Sigmoid colon (tissue), 7 donors: ENCODE measurements at places on chromosomes 5 and 9. TPM values are rescaled to one million over a fixed set of nuclear protein-coding genes. Genes with fewer than 3 reads are reported as not detected.

GRCh38 chr5:33934176-33934575 is 2.0 kb upstream of the RXFP3 start:
- no peak overlapping the region for H3K27ac ChIP-seq
- DNase-seq: no peak
- no peaks in the 10 kb centered on the region for H3K36me3 ChIP-seq
- no peak overlapping the region for H3K4me3 ChIP-seq
- peaks cover 41% of the 10 kb centered on the region for H3K27me3 ChIP-seq

GRCh38 chr9:115978659-115979096 is 174.9 kb upstream of the PAPPA start:
- no peaks in the 10 kb centered on the region for H3K36me3 ChIP-seq
- no peak for DNase-seq
- H3K27ac ChIP-seq: no peak overlapping the region
- H3K4me3 ChIP-seq: no peak overlapping the region
- H3K4me1 ChIP-seq: no peaks in the 10 kb centered on the region

DNA sequence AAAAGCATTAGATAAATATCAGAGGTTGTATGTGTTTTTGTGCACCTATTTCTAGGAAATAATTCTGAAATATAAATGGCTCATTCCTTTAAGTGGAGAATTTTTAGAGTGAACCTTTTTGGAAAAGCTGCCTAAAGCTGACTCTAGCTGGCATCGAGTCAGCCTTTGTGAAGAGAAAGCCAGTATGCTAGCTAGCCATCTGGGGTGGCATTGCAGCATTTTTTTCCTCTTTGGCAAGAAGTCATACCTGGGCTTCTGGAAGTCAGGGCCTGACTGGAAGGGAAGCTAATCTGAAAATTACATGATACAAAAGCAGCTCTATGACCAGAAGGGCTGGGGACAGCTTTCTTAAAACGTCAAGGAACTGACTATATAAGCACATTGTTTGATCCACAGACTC is 19.7 kb downstream of the ANP32B start:
- H3K4me1 ChIP-seq: peaks cover 14% of the 10 kb centered on the region
- no peak overlapping the region for H3K4me3 ChIP-seq
- no peaks in the 10 kb centered on the region for H3K27me3 ChIP-seq
- DNase-seq: no peak
- peaks cover 18% of the 10 kb centered on the region for H3K36me3 ChIP-seq
- peak overlapping the region; percentile 16 for H3K27ac ChIP-seq

DNA sequence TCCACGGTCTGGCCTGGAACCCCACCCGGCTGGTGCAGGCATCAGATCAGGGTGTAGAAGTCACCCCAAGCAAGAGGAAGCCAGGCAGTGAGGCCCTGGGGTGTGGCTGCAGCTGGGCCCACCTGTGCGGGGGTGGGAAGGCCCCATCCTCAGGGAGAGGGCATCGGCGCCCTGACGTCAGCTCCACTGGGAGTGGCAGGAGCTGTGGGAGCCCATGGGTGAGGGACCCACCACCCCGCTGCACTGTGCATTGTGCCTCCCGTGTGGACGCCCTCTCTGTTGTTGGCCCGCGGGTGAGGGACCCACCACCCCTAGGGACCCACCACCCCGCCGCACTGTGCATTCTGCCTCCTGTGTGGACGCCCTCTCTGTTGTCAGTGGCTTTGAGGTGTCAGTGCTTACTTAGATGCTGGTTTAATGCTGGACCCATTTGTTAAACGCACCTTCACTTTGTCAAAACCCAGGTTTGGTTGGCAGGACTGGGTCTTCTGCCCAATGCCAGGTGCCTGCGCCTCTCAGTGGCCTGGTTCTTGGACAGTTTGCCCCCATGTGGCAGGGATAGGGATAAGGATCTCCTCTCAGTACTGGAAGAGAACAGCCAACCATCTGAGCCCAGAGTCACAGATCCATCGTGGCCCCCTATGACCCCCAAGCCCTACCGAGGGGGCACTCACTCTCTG is 6.9 kb upstream of the EXOC3 start:
- DNase-seq: peak; percentile 41
- no peaks in the 10 kb centered on the region for H3K4me1 ChIP-seq
- H3K4me3 ChIP-seq: no peak overlapping the region
- peaks cover 21% of the 10 kb centered on the region for H3K27me3 ChIP-seq
- no peaks in the 10 kb centered on the region for H3K36me3 ChIP-seq

GRCh38 chr9:14913366-14913765 is 3.1 kb upstream of the FREM1 start:
- no peak overlapping the region for H3K4me3 ChIP-seq
- H3K36me3 ChIP-seq: no peaks in the 10 kb centered on the region
- no peaks in the 10 kb centered on the region for H3K27me3 ChIP-seq
- DNase-seq: no peak

GRCh38 chr5:50663636-50664035 is 2.8 kb upstream of the PARP8 start:
- H3K4me3 ChIP-seq: no peak overlapping the region
- H3K36me3 ChIP-seq: no peaks in the 10 kb centered on the region
- no peak overlapping the region for H3K27ac ChIP-seq
- DNase-seq: peak; percentile 67
- no peaks in the 10 kb centered on the region for H3K27me3 ChIP-seq
- H3K4me1 ChIP-seq: peaks cover 8% of the 10 kb centered on the region

DNA sequence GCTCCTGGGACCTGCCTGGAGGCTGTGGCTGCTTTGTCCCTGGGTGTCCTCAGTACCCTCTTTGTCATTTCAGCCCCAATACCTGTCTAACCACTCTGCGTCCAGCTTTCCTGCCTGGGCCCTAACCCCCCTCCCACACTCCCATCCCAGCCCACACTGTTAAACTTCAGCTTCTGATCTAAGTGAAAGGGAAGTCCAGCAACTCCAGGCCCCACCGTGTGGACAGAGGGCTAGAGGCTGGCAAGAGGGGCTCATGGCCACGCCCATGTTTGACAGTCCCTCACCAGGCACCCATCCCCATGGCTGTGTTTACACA is 56.3 kb downstream of the SEMA4D start:
- H3K27ac ChIP-seq: no peak overlapping the region
- no peaks in the 10 kb centered on the region for H3K36me3 ChIP-seq
- H3K27me3 ChIP-seq: no peaks in the 10 kb centered on the region
- no peak for DNase-seq

Gene HBEGF
- 11.6 TPM for polyA plus RNA-seq

Gene CA9
- not detected for polyA plus RNA-seq

Gene RAB3C
- under 0.01 TPM for polyA plus RNA-seq

Gene NEUROG1
- not detected for polyA plus RNA-seq

Gene FRRS1L
- polyA plus RNA-seq: not detected

Gene SIGMAR1
- 71.5 TPM for polyA plus RNA-seq

Gene CTXN3
- not detected for polyA plus RNA-seq

Gene LHX3
- polyA plus RNA-seq: not detected

Gene RLN1
- not detected for polyA plus RNA-seq
